Nephron progenitor cell (in vitro differentiated cells): ENCODE measurements at places on chromosomes 16 and 17.

GRCh38 chr17:81387100-81388090 lies 7.9 kb upstream of the BAHCC1 start:
- H3K4me1 ChIP-seq, result peaks cover 67% of the 10 kb centered on the region
- H3K4me3 ChIP-seq, result peak overlapping the region; percentile 74
- H3K27ac ChIP-seq, result peak overlapping the region; percentile 99
- H3K36me3 ChIP-seq, result peaks cover 5% of the 10 kb centered on the region
- peaks cover 5% of the 10 kb centered on the region for H3K27me3 ChIP-seq

DNA sequence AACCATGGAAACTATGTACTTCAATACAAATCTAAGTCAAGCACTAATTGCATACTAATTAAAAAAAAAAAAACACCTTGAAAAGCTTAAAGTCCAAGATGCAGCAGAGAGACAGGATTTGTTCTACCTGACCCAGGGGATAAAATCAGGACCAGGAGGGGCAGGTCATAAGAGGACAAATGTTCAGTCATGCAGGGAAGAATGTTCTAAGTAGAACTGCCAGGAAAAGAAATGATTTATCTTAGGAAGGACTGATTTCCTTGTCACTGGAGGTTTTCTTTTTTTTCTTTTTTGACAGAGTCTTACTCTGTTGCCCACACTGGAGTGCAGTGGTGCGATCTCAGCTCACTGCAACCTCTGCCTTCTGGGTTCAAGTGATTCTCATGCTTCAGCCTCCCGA lies 9.1 kb upstream of the GHDC start:
- H3K4me3 ChIP-seq, result no peak overlapping the region
- H3K27me3 ChIP-seq, result no peaks in the 10 kb centered on the region
- DNase-seq, result no peak

- H3K4me1 ChIP-seq, result peaks cover 30% of the 10 kb centered on the region
- no peak overlapping the region for H3K4me3 ChIP-seq
- DNase-seq, result no peak
Measured at GRCh38 chr17:8896641-8897635, 29.5 kb upstream of the PIK3R6 start.

- no peaks in the 10 kb centered on the region for H3K36me3 ChIP-seq
- peaks cover 23% of the 10 kb centered on the region for H3K4me1 ChIP-seq
- no peak for DNase-seq
- no peak overlapping the region for H3K27ac ChIP-seq
Measured at GRCh38 chr16:12904329-12904671, 2.9 kb downstream of the SHISA9 start.

GRCh38 chr17:4980644-4981216 lies 6.7 kb downstream of the CAMTA2 start:
- H3K4me1 ChIP-seq, result peaks cover 20% of the 10 kb centered on the region
- peak overlapping the region; percentile 6 for H3K27ac ChIP-seq
- H3K36me3 ChIP-seq, result peaks cover 22% of the 10 kb centered on the region
- H3K27me3 ChIP-seq, result peaks cover 5% of the 10 kb centered on the region

GRCh38 chr17:66976781-66977201 lies 12.3 kb downstream of the CACNG4 start:
- peaks cover 43% of the 10 kb centered on the region for H3K4me1 ChIP-seq
- H3K27ac ChIP-seq, result no peak overlapping the region
- peak; percentile 60 for DNase-seq
- H3K27me3 ChIP-seq, result peaks cover 16% of the 10 kb centered on the region
- no peaks in the 10 kb centered on the region for H3K36me3 ChIP-seq
- no peak overlapping the region for H3K4me3 ChIP-seq

GRCh38 chr17:58352596-58353388 lies 791 bp upstream of the SUPT4H1 start:
- H3K36me3 ChIP-seq, result peaks cover 31% of the 10 kb centered on the region
- peaks cover 2% of the 10 kb centered on the region for H3K27me3 ChIP-seq
- no peak for DNase-seq

DNA sequence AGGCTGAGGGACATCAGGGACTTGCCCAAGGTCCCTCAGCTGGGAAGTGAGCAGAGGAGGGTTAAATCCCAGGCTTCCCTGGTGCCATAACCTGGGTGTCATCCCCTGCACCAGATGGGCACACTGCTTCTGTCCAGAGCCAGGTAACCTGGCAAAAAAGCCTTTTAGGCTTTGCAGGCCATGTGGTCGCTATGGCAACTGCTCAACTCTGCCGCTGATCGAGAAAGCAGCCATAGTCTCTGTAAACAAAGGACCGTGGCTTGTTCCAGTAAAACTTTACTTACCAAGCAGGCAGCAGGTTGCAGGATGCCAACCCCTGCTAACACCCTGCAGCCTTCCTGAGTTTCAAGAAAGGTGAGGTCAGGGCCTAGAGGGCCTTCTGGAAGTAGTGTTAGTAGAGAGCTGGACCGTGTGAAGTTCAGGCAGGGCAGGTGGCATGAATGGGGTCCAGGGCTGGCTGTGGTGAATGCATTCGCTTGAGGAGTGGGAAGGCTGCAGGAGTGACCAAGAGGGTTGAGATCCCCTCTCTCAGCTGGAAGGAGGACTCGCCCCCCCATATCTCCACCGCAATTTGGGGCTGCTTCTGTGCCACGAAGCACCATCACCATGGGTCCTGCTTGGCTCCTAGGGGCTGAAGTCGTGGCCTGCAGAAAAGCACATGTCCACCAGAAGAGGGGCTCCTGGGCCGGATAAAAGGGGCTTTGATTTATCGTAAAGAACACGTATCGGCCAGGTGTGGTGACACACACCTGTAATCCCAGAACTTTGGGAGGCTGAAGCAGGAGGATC lies 91.3 kb downstream of the SOCS1 start:
- H3K27ac ChIP-seq, result peak overlapping the region; percentile 87
- DNase-seq, result no peak
- peaks cover 8% of the 10 kb centered on the region for H3K36me3 ChIP-seq
- H3K27me3 ChIP-seq, result peaks cover 42% of the 10 kb centered on the region
- H3K4me3 ChIP-seq, result peak overlapping the region; percentile 62
- peaks cover 84% of the 10 kb centered on the region for H3K4me1 ChIP-seq

DNA sequence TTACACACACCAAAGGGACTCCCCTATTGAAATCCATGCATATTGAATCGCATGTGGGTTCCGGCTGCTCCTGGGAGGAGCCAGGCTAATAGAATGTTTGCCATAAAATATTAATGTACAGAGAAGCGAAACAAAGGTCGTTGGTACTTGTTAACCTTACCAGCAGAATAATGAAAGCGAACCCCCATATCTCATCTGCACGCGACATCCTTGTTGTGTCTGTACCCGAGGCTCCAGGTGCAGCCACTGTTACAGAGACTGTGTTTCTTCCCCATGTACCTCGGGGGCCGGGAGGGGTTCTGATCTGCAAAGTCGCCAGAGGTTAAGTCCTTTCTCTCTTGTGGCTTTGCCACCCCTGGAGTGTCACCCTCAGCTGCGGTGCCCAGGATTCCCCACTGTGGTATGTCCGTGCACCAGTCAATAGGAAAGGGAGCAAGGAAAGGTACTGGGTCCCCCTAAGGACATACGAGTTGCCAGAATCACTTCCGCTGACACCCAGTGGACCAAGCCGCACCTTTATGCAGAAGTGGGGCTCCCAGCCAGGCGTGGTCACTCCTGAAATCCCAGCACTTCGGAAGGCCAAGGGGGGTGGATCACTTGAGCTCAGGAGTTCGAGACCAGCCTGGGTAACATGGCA lies 2.2 kb downstream of the GAA start:
- peaks cover 62% of the 10 kb centered on the region for H3K4me1 ChIP-seq
- peaks cover 15% of the 10 kb centered on the region for H3K27me3 ChIP-seq
- H3K4me3 ChIP-seq, result peak overlapping the region; percentile 91
- H3K36me3 ChIP-seq, result no peaks in the 10 kb centered on the region
- H3K27ac ChIP-seq, result peak overlapping the region; percentile 54

GRCh38 chr17:2336852-2337543 lies at the start of gene SGSM2:
TSS of gene SGSM2 (plus strand) at chr17:2337501. CDS start at chr17:2337689, 188 bp downstream.
- H3K27ac ChIP-seq, result peak within 1 kb of the TSS; percentile 98
- peak; percentile 86 for DNase-seq
- H3K27me3 ChIP-seq, result no peaks in the 10 kb centered on the region
- peaks cover 32% of the 10 kb centered on the region for H3K4me1 ChIP-seq
- peak within 1 kb of the TSS; percentile 87 for H3K4me3 ChIP-seq

GRCh38 chr16:86424985-86425384 lies 85.3 kb upstream of the FOXF1 start:
- DNase-seq, result no peak
- peaks cover 36% of the 10 kb centered on the region for H3K27me3 ChIP-seq

DNA sequence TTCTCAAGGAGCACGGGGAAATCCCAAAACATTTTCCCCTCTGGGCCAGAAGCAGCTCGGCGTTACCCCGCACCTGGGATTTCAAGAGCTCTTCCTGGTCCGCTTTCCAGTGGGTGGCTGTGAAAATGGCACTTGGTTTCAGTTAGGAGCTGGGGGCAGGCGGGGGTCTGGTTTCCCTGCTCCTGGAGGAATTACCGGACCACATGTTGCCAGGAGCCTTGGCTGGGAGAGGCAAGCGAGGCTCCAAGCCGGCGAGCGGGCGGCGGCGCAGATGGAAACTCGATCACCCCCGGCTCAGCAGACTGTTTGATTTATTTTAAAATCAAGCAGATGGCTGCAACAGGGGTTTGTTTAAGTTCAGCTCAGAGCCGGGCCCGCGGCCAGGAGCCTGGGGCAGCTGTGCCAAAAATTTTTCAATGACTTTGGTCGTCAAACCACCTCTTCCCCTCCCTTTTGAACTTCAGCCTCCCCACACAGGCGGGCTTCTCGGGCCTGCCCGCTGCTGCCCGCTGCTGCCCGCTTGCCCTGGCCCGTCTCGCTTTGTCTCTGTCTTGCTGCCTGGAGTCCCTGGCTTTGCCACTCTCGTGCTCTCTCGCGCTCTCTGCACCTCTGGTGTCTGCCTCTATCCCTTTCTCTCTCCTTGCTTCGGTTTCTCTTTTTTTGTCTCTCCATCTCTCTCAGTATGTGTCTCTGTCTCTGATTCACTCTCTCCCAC lies 108.0 kb upstream of the CIBAR2 start:
- H3K27me3 ChIP-seq, result peaks cover 5% of the 10 kb centered on the region
- peak overlapping the region; percentile 88 for H3K27ac ChIP-seq
- peak; percentile 79 for DNase-seq
- H3K4me3 ChIP-seq, result peak overlapping the region; percentile 74
- peaks cover 86% of the 10 kb centered on the region for H3K4me1 ChIP-seq
- no peaks in the 10 kb centered on the region for H3K36me3 ChIP-seq

DNA sequence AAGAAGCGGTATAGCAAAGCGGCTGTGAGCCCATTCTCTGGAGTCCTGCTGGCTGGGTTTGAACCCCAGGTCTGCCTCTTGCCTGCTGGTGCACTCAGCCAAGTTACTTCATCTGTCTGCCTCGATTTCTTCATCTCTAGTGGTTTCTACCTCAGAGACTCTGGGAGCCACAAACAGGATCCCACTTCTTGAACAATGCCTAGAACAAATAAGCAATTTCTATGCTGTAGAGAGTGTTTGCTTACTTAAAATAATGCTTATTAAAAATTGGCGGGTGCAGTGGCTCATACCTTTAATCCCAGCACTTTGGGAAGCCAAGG lies 75.5 kb downstream of the CMIP start:
- DNase-seq, result no peak
- H3K36me3 ChIP-seq, result peaks cover 13% of the 10 kb centered on the region
- peaks cover 13% of the 10 kb centered on the region for H3K4me1 ChIP-seq
- no peak overlapping the region for H3K4me3 ChIP-seq
- no peak overlapping the region for H3K27ac ChIP-seq
- H3K27me3 ChIP-seq, result no peaks in the 10 kb centered on the region

GRCh38 chr16:88680554-88681083 lies 5.7 kb downstream of the SNAI3 start:
- H3K4me1 ChIP-seq, result peaks cover 18% of the 10 kb centered on the region
- peaks cover 38% of the 10 kb centered on the region for H3K27me3 ChIP-seq
- no peak overlapping the region for H3K27ac ChIP-seq
- H3K36me3 ChIP-seq, result no peaks in the 10 kb centered on the region

- no peak for DNase-seq
- H3K27me3 ChIP-seq, result peaks cover 7% of the 10 kb centered on the region
- peaks cover 38% of the 10 kb centered on the region for H3K4me1 ChIP-seq
- peaks cover 5% of the 10 kb centered on the region for H3K36me3 ChIP-seq
Measured at GRCh38 chr17:41519501-41520224, 973 bp upstream of the KRT15 start.

- H3K27me3 ChIP-seq, result peaks cover 3% of the 10 kb centered on the region
- no peak overlapping the region for H3K4me3 ChIP-seq
- peak; percentile 1 for DNase-seq
- H3K36me3 ChIP-seq, result peaks cover 4% of the 10 kb centered on the region
- H3K4me1 ChIP-seq, result peaks cover 84% of the 10 kb centered on the region
Measured at GRCh38 chr17:77366558-77367245, 225.9 kb downstream of the SEC14L1 start.

DNA sequence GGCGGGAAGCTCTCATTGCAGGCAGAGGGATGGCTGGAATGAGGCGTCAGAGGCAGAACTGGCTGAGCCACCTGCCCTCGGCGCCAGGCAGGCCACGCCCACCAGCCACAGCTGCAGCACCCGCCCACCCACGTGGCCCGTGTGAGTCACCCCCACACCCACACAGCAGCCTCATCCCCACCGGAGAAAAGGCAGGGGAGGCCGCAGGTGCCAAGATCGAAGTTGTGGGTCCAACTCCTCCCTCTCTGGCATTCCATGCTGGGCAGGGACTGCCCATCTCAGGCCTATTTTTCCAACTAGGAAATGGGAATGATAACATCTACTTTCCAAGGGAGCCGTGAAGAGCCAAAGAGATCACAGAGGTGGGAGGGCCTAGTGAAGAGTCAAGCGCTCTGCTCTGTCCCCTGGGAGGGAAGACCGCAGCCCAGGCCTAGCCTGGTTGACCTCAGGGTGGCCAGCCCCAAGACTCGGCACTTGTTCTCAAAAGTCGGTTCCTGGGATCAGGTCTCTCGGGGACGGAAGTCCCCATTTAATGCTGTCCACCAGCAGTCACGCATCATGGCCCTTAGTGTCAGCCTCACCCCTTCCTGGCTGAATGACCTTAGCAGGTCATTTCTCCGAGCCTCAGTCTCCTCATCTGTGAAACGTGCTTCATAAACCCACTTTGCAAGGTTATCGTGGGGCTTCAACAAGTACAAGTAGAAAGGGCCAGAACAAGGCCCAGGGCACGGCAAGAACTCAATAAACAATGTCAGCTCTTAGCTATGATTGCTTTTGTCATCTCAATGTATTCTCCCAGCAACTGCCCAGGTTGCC lies at the start of gene TRPV3:
TSS of gene TRPV3 (minus strand) at position 45 of the 816 bp plus-strand sequence. CDS start 2,962 bp downstream, outside the sequence.
- peaks cover 20% of the 10 kb centered on the region for H3K27me3 ChIP-seq
- H3K36me3 ChIP-seq, result no peaks in the 10 kb centered on the region
- H3K4me1 ChIP-seq, result peaks cover 12% of the 10 kb centered on the region
- H3K4me3 ChIP-seq, result no peak within 1 kb of the TSS

- no peak overlapping the region for H3K4me3 ChIP-seq
- peak overlapping the region; percentile 91 for H3K27ac ChIP-seq
- H3K27me3 ChIP-seq, result peaks cover 6% of the 10 kb centered on the region
- H3K36me3 ChIP-seq, result no peaks in the 10 kb centered on the region
- DNase-seq, result peak; percentile 54
Measured at GRCh38 chr16:84925092-84925772, 86.1 kb downstream of the ZDHHC7 start.

GRCh38 chr17:62720126-62720850 lies 87.8 kb downstream of the MARCHF10 start:
- no peak overlapping the region for H3K4me3 ChIP-seq
- peaks cover 9% of the 10 kb centered on the region for H3K36me3 ChIP-seq
- no peak overlapping the region for H3K27ac ChIP-seq
- peaks cover 15% of the 10 kb centered on the region for H3K27me3 ChIP-seq
